ENCODE measurements at places on chromosomes 5 and 9.
A peak's percentile ranks its signal among the peaks of the same experiment; 100 is the strongest.

DNA sequence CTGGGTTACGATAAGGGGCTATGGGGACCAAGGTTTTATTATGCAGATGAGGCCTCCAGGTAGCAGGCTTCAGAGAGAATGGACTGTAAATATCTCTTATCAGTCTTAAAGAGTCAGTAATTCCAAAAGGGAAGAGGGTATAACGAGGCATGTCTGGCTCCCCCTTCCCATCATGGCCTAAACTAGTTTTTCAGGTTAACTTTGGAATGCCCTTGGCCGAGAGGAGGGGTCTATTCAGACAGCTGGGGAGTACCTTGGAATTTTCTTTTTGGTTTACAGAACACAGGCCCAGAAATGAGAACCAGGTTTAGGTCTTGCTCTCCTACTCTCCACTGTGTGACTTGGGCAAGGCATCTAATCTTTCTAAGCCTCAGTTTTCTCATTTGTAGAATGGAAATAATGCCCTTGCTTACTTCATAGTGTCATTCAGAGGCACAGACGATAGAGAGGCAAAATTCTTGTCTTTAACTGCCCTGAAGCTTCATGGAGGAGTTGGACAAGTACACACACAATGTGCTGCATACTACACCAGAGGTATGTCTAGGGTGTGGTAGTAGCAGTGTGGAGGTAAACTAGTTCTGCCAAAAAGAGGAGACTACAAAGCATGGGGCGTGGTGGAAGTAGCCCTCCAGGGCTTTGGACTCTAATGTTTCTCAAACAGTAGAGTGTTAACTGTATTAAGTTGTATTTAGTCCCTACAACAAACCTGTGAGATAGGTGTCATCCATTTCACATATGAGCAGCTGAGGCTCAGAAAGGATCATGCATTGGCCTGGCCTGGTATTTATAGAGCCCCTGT is 45.5 kb downstream of the IRF1 start:
- DNase-seq: no peak

DNA sequence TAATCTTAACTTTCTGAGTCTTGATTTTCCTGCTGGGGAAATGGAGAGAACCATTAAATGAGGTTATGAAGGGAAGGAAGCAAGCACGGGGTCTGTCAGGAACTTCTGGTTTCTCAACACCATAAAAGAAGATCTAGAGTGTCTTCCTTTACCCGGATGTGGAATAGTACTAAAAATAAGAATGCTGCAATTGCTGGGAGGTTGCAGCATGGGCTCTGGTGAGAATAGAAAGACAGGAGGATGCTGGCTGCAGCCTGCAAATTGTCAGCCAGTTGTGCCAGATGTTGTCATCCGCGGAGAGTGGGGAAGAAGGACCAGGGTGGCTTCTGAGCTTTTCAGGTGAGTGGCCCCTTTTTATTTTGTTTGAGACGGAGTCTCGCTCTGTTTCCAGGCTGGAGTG is 69.3 kb upstream of the STC2 start:
- no peak for DNase-seq

DNA sequence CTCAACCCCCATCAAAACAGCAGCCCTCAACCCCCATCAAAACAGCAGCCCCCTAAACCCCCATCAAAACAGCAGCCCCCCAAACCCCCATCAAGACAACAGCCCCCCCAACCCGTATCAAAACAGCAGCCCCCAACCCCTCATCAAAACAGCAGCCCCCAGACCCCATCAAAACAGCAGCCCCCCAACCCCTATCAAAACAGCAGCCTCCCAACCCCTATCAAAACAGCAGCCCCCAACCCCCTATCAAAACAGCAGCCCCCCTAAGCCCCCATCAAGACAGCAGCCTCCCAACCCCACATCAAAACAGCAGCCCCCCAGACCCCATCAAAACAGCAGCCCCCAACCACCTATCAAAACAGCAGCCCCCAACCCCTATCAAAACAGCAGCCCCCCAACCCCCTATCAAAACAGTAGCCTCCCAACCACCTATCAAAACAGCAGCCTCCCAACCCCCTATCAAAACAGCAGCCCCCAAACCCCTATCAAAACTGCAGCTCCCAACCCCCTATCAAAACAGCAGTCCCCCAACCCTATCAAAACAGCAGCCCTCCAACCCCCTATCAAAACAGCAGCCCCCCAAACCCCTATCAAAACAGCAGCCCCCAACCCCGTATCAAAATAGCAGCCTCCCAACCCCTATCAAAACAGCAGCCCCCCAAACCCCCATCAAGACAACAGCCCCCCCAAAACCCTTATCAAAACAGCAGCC is 1.2 kb downstream of the TPPP start:
- no peak for DNase-seq

GRCh38 chr9:98995059-98995671 is 51.5 kb downstream of the COL15A1 start:
- DNase-seq: no peak

DNA sequence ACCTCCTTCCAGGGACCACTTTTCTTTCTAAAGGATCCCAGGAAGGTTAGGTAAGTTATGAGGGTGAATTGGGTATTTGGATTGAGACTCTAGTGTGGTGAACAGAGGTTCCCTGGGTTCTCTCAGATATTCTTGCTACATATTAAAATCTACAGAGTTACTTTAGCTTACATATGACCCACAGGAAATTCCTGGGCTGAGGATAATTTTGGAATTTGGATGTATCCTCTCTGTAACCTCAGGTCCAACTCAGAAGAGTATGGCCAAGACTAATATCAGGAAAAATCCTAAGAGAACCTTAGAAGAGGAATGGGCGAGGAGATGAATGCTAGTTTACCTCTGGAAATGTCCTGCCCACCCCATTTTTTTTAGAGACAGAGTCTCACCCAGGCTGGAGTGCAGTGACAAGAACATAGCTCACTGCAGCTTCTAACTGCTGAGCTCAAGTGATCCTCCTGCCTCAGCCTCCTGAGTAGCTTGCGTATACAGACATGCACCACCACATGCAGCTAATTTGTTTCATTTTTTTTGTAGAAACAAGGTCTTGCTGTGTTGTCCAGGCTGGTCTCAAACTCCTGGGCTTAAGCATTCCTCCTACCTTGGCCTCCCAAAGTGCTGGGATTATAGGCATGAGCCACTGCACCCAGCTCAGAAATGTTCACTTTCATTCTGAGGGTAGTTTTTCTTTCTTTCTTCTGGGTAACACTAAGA is 196.4 kb downstream of the ARHGEF28 start:
- DNase-seq: no peak

- DNase-seq: no peak
Measured at GRCh38 chr5:30438785-30439184, 754.7 kb upstream of the CDH6 start.

DNA sequence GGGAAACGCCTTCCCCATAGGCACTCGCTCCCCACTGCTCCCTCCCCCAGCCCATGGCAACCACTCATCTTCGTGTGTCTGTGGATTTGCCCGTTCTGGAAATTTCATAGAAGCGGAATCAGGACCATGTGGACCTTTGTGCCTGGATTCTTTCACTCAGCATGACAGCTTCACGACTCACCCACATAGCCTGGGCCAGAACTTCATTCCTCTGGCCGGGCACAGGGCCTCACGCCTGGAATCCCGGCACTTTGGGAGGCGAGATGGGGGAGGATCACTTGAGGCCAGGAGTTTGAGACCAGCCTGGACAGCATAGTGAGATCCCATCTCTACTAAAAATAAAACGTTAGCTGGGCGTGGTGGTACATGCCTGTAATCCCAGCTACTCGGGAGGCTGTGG is 12.1 kb upstream of the DIPK1B start:
- DNase-seq: no peak

DNA sequence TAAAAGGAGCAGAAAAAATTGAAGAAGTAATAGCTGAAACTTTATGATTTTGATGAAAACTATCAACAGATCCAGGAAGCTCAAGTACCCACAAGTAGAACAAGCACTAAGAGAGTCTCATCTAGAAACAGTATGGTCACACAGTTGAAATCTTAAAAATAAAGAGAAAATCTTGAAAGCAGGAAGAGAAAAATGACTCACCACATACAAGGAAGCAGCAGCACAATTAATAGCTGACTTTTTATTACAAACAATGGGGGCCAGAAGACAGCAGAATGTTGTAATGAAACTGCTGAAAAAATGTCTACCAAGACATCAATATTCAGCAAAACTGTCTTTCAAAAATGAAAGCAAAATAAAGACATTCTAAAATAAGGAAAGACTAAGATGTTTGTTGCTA is 1108.3 kb upstream of the DMAC1 start:
- DNase-seq: no peak

- DNase-seq: peak; percentile 18
Measured at GRCh38 chr5:14123974-14124482, 19.1 kb upstream of the TRIO start.

DNA sequence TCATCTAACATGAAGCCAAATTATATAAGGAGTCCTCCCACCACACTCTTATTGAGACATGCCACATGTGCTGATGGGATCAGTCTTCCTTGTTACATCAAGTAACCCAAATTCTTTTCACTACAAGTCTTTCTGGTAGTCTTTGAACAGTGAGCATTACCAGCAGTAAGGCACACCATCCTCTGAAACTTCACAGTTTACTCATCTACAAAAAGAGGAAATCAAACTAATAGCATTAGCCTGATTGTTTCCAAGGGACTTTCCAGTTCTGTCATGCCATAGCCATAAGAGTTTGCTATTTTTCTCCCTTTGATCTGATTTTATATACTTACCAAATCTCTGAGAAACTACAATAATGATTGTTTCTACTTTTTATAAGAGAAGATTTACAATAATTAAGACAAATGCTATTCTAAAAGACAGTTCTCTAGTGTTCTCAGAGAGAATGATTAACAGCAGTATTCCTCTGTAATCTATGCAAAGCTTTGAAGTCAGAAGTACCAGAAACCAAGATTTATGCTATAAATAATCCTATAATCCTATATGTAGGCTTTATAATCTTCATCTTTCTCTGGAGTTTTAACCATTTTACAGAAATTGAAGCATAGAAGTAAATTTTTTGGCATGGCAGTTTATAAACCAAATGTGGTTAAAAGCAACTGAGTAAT is 166.2 kb upstream of the ACO1 start:
- DNase-seq: no peak

DNA sequence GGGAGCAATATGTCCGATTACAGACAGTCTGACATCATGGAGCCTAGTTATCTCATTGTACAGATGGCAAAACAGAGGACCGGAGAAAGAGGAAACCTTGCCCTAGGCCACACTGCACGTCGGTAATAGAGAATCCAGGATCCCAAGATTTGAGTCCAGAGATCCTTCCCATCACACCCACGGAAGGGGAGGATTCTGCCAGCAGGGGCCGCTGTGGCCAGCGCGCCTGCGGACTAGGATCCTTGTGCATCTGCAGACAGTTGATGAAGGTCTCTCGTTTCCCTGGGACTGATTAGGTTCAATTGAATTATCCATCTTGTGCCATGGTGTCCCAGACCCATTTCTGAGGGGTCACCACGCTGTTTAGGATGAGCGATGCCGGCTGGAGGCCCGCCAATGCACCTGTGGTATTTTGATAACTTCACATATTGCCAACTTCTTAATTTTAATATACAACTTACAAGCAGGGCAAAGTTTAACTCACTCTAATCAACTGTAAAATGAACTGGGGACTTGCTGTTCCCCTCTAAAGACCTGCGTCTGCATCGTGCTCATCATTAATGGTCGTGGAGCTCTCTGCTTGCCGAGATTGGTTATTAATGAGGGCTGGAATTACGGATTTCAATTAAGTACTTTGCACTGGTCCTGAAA is 592.7 kb upstream of the BRINP1 start:
- no peak for DNase-seq

DNA sequence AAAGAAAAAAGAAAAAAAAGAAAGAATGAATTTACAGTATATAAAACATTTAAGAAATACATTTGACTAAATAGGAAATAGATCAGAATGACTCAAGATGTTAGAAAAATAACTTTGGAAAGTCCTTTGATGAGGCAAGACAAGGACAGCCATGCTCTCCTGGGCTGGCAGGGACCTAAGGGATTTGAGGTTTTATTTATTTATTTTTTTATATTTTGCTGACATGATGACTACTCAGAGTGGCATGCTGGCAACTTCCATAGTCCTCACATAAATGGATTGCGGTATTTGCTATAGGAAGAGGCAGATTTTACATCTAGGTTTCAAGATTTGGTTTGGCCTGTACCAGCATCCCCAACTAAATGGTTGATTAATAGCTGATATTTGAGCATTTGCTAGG is 17.7 kb downstream of the SLC28A3 start:
- no peak for DNase-seq

DNA sequence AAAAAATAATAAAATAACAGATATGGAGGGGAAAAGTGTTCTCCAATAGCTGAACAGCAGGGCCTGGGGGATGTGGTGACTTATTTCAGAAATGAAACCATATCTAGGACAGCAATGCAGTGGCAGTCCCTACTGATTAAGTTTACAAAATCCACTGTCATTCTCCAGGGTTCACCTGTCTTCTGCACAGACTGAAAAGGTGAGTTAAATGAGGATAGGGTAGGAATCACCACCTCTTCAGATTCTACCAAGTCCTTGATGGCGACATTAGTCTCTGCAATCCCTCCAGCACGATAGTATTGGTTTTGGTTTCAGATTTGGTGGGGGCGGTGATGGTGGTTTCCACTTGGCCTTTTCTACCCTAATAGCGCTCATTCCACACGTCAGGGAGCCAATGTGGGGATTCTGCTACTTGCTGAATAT is 32.3 kb upstream of the NPM1 start:
- DNase-seq: no peak

DNA sequence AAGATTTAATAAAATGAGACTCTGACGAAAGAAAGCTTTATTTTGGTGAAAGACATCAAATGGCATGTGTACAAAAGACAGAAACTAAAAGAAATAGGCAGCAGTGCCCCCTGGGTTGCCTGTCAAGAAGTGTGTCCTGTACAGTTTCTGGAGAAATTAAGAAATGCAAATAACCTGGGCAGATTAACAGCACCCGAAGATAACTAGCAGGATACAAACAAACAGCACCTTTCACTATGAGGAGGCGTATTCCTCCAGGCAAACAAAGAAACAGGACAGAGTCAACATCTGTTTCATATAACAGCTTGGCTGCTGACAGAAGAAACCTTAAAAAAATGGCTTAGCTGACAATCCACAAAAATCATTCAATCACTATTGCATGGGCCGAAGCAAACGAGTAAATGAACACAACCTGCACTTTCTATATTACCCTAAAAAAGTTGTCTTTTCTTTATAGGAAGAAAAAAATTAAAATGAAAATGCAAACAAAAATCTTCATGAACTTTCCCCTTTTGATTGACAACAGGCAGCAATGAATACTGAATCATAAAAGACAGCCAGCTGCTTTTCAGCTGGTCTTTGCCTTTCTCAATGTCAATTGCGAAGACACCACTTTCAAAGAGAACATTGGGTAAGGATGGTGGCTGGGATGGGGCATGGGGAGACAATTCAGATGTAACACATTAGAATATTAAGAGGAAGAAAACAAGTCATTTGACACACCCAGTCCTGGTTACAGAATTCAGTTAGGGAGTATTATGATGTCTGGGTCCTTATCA is 162.1 kb downstream of the ARL15 start:
- DNase-seq: peak; percentile 10

DNA sequence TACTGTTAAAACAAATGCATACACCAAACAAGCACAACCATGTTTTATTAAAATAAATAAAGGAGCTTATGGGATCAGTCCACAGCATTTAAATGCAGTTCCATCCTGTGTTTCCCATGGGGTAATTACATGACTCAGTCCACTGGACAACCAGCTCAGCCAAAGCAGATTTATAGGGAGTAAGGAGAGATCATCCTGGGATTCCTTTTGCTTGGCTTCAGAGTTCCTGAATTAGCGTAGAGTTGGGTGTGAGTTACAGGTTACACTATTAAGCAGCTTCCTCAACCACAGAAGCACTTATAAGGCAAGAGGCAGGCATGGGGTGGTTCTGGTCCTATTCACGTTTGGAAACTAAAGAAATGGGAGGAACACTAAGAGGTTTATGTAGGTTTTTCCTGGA is 381.1 kb upstream of the ACTBL2 start:
- DNase-seq: no peak

- no peak for DNase-seq
Measured at GRCh38 chr5:129631961-129632360, 115.9 kb upstream of the MINAR2 start.
